ENCODE measurements at places on chromosomes 1 and 21.

- no peak for DNase-seq
These were observed 262.4 kb downstream of the ST6GALNAC3 start for GRCh38 chr1:76336931-76337371.

DNA sequence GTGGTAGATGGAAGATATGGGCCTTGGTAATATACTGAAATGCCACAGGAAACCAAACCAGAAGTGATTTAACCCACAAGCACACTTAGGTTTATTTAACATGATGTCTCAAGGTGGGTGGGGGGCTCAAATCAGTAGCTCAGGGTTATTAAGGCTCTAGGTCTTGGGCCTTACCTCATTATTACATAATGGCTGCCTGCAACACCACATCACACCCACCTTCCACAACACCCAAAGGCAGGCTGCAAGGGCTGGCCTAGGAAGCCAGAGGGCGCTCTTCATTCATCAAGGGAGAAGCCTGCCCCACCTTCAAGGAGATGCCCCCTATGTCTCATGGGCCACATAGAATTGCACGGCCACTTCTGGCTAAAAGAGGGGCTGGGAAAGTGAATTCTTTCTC lies 6.0 kb downstream of the TFF1 start:
- no peak for DNase-seq

GRCh38 chr1:223022641-223023473 lies 120.2 kb downstream of the TLR5 start:
- no peak for DNase-seq

GRCh38 chr21:36030581-36031189 lies 29.6 kb downstream of the SETD4 start:
- peak; percentile 38 for DNase-seq

DNA sequence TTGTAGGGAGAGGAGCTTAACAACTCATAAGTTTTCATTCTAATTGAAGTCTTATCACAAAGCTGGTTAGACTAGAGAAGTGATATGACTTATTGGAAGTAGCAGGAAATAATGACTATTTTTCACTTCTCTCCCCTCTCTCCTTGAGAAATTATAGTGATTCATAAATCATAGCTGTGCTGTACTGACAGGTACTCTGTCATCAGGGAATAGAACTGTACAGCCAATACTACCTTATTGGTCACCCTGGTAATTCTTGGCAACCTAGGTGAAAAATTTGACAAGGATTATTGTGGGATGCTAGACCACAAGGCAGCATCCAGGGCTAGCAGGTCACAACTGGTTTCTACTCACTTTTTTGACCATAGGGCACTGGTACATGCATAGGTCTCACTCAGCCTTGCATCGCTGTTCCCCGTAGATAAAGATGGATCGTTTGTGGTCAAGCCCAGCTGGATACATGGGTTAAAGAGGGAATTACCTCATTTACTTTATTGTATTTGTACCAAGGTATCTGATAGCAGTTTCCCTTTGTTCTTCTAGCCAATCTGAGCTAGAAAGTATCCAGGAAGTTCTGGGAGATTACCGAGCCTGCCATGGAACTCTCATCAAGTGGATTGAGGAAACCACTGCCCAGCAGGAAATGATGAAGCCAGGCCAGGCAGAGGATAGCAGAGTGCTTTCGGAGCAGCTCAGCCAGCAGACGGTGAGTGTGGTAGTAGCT lies 113.6 kb downstream of the MACF1 start:
- DNase-seq = no peak

DNA sequence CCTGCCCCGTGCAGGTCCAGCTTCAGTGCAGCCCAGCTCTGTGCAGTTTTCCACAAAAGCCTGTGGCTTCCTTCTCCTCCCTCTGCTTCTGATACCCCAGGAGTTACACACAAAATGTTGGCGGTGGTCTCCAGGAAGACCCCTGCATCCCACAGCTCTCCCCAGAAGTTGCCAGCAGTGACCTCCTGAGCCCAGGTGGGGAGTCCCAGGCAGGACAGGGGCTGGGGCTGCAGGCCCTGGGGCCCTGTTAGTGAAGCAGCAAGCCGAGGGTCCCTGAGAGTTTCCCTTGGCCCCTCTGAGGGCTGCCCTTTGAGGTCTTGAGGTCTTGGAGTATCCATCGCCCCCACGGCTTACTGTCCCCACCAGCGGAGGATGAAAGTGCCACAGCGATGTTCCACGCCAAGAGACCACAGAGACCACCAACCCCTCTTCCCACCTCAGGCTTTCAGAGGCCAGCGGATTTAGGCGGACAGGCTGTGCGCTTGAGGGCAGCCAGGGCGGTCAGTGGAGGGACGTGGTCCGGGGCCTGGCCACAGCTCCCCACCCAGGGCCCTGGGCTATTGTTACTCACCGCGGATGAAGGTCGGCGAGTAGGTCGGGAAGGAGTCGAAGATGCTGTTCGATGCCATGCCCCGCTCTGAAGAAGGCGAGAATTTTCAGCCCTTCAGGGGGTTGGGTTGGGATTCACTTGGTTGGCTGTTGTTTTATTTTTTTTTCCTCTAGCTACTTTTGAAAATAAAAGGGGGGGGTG lies 34.0 kb upstream of the RUNX3 start:
- DNase-seq = no peak
